Stimulated activated CD4-positive, alpha-beta T cell treated with anti-CD3 and anti-CD28 coated beads, Interleukin-15, amount 100 ng/mL, for 24 hours (primary cell): ENCODE measurements at places on chromosomes 2 and 18.

- no peak for DNase-seq
Observed at GRCh38 chr2:9261231-9261883, 54.7 kb downstream of the ASAP2 start.

DNA sequence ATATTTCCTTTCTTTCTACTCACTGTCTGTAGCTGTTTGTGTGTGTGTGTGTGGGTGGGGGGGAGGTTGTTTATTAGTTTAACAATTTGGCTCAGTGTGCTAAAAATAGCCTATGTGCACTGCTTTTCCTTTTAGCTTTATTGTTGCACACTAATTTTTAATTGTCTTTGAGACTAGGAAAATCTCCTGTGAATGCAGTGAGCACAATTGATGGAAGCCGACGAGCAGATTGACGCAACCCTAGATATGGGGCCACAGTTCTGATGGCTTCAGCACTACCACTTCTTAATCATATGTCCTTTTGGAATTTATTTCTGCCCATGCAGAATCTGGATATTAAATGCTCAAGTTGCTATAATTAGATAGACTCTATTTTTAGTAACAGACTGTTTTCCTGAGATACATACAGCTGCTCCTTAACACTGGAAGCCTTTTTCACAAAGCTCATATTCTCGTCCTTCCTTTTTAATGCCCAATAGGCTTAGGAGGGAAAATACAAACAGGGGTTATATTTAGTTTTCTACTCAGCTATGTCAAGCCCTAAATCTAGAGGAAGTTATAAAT is 109.1 kb downstream of the IRS1 start:
- no peak for DNase-seq

DNA sequence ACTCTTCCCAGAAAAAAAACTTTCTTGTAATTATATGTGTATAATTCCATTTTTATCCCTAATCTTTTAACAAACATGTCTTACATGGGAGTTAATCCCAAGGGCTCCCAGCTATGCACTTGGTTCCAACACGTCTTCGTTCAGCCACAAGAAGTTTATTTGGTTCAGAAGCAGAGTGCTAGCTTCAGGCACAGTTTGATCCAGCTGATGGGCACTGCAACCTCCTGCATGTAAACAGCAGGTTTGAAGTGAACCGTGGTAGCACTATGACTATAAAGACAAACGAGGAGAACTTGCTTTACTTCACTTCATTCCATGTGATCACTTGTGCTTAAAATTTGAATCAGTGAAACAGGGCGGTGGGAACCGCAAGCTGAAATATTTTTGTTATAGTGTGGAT is 7.0 kb upstream of the RNASEH1 start:
- DNase-seq: no peak

GRCh38 chr2:177598326-177599138 is 206.0 kb downstream of the AGPS start:
- no peak for DNase-seq

- DNase-seq: peak; percentile 64
Observed at GRCh38 chr2:199485732-199486335, 28.1 kb upstream of the SATB2 start.

DNA sequence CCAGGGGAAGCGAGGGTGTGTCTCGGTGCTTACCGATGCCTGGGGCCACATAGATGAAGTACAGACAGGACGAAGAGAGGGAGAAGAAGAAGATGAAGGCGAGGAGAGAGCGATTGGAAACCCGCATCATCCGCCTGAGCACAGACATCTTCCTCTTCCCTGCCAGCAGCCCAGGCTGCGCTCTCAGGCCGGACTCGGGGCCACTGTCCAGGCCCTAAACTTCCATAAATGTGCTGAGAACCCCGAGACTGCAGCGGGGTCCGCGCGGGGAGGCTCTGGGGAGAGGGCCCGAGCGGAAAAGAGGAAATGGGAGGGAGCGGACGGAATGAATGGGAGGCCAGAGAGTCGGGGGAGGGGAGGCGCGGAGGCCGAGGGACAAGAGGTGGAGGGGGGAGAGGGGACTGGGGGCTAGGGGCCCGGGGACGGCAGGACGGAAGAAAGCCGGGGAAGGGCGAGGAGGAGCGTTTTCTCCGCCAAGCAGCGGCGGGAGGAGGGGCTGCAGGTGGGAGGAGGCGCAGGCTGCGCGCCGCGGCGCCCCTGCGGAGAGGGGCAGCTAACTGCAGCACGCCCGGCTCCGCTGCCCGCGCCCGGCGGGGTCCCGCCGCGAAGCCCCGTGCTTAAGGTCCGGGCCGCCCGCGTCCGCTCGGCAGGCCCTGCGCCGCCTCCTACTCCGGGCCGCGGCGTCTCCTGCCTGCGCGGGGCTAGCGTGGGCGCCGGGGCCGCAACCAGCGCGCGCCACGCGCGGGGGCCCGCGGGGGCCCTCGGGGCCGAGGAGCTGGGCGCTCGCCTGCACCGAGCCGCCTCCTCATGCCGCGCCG is at the start of gene B4GALT6:
Gene B4GALT6, minus strand, starts transcription at position 303 of the 818 bp plus-strand sequence. Its CDS starts 155 bp downstream, at position 148.
- DNase-seq: peak; percentile 49

DNA sequence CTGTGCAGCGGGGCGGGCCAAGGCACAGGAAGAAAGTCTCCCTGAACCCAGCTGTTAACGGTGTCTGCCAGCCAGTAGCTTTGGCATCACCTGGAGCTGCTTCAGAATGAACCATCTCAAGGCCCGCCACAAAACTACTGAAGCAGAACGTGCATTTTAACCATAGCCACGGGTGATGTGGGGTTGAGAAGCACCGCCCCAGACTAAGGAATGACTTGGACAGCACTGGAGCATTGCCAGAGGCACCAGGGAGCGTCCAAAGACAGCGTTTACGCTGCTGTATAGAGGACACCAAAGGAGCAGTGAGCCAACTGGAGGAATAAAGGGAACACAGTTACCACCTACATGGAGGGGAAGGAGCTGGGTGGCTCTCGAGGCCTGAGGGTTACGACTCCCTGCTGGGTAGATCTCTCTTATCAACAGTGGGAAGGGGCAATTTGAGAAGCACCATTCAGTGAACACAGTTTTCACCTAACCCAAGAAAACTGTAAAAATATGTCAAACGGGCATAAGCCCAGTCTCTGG is 28.4 kb upstream of the LONRF2 start:
- DNase-seq: no peak

DNA sequence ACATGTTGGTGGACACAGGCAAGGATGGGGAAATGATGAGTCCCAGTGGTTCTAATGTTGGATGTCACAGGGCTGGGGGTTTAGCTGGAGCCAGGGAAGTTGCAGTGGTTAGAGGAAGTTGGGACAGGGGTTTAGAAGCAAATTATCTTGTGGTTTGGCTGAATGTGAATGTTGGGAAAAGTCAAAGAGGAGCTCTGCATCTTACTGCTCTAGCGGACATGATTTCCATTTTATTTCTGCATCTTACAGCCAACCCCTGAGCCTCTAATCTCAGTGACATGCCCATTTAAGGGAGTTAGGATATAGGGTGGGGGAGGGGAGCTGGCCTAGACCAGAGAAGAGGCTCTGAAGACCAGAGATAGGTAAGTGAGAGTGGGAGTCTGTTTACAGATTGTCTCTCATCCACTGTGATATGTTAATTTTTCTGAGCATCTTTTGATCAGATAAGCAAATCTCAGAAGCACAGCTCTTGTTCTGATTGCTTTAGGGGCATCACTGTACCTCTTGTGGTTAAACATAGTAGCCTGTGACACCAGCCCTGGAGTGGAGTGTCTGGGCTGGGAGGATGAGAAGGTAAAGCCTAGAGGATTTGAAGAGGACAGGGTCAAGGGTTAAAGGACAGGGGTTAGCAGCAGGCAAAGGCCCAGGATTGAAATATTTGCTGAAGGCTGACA is 43.6 kb downstream of the SETBP1 start:
- peak; percentile 28 for DNase-seq

DNA sequence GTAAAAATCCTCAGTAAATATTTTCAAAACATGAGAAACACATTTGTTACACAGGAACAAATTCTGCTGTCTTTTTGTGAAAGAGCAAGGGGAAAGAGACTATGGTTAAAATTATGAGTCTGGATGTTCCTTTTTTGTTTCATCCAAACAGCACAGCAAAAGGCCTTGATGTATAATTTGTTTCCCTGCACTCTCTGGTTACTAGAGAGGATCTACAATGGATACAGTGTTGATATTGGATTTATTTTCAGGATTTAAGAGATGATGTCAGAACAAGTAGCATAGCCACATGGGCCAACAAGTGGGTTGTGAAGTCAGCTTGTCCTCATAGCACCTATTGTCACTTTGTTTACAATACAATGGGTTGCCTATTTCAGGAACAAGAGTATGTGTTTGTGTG is 11.3 kb upstream of the ERBB4 start:
- DNase-seq: no peak

DNA sequence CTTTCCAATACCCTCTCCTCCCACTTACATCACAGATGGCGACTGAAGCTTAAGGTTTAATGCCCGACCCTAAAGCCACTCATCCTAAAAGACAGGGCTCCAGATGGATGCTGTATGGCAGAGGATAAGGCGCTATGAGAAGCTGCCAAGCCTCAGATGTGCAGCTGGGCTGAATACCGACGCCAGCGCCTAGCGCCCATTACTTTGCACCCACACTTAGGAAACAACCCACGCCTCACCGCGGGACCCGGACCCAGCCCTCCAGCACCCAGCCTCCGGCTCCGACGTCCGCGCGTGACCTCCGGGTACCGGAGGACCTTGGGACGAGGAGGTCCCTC is 335 bp downstream of the TRAK2 start:
- DNase-seq: no peak

GRCh38 chr2:218344090-218344754 is 12.4 kb upstream of the CATIP start:
- no peak for DNase-seq

DNA sequence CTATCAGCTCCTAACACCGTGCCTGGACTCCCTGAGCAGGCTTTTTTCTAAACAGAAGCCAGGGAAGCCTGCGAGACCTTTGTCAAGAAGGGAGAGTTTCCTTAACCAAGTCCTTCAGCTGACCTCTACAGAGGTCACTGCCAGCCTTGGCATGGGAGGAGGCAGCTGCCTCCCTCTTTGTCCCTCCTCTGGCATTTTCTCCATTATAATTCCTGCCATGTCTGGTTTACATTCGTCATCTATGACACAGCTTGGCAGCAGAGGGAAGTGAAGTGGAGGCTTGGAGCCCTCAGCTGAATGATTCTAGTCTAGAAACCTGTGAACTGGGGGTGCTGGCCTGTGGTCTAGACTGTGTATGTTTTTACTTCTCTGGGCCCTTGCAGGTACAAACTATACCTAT is 22.5 kb downstream of the LIPG start:
- no peak for DNase-seq

DNA sequence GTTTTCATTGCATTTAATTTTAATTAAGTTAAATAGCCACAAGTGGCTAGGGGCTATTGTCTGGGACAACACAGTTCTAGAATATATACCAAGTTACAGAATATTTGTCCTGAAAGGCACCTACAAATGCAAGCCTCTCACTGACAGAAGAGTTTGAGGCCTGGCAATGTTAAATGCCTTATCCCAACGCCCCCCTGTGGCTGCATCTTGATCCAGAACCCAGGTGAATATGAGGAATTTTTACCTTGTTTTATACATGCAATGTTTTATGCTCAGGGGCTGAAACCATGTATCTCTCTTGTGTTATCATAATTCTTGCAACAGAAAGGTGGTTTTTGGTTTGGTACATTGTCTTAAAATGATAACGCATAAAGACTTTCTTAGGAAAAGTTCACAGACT is 71.8 kb upstream of the SEC11C start:
- peak; percentile 46 for DNase-seq

- peak; percentile 21 for DNase-seq
Observed at GRCh38 chr2:5915881-5916310, 223.7 kb downstream of the SOX11 start.

GRCh38 chr2:68653538-68653982 is 10.2 kb downstream of the PROKR1 start:
- DNase-seq: peak; percentile 71

- DNase-seq: peak; percentile 81
Observed at GRCh38 chr18:63074981-63075404, 244.6 kb downstream of the BCL2 start.

DNA sequence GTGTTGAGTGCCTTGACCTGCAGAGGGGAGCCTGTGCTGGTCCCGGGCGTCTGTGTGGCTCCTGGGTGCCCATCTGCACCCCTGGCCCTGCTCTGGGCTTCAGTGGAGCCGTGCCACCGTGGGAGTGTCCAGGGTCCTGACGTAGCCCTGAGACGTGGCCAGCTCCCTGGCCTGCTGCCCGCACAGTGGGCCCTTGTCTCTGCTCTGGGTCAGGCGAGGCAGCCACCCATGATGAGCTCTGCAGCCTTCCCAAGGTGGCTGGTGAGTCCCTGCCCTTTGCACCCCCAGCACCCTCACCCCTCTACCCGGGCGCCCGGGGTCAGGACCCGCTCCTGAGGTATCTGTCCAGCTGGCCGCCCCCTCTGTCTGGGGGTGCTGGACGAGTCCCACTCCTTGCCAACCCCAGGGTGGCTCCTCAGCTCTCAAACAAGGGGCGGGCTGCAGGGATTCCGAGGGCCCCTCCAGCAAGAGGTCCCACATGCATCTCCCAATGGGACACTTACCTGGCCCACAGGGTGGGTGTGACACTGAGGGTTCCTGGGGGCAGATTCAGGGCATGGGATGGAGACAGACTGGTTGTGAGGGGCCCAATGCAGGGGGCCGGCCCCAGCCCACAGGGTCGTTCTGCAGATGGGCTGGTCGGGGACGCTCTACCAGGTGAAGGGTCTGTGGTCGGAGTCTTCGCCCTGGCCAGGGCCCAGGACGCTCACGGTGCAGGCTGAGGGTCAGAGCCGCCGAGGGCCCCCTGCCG is 2.4 kb downstream of the NEU4 start:
- DNase-seq: no peak

- DNase-seq: no peak
Observed at GRCh38 chr18:3279201-3280185, 17.6 kb downstream of the MYL12B start.

GRCh38 chr2:63300835-63301234 is 250.2 kb downstream of the OTX1 start:
- DNase-seq: no peak

DNA sequence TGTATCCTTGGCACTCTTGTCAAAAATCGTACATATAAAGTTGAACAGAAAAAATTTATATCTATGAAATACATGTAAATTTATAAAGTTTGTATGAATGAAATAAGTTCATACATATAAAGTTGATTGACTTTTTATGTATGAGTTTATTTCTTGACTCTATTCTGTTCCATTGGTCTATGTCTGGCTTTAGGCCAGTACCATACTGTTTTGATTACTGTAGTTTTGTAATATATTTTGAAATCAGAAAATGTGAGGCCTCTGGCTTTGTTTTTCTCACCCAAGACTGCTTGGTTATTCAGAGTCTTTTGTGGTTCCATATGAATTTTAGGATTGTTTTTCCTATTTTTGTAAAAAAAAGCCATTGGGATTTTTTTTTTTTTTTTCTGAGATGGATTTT is 41.8 kb upstream of the SP9 start:
- no peak for DNase-seq

- DNase-seq: no peak
Observed at GRCh38 chr2:6951046-6951445, 33.8 kb downstream of the RNF144A start.

- DNase-seq: no peak
Observed at GRCh38 chr18:369224-370015, 101.6 kb upstream of the THOC1 start.

GRCh38 chr2:31986906-31987305 is 23.9 kb downstream of the MEMO1 start:
- DNase-seq: no peak
